Stimulated activated CD4-positive, alpha-beta T cell treated with anti-CD3 and anti-CD28 coated beads, Interleukin-15, amount 100 ng/mL, for 1 hour (primary cell): ENCODE measurements at places on chromosomes 5 and 9.

DNA sequence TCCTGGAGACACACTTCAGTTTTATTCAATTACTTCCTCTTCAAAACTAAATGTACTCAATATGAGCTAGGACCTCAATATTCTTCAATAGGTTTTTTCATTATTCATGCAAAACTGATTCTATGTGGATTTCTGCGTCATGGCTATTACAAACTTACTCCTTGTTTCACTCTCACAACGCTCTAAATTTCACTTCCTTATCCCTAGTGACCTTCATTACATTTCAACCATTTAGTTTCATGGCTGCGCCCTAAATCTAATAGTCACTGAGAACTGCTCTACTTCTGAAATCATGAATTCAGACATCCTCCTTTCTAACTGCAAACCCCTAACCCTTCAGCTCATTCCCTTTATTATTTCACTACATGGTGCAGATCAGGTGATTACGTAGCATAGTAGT, 93.9 kb downstream of the SLC25A46 start:
- no peak for DNase-seq

DNA sequence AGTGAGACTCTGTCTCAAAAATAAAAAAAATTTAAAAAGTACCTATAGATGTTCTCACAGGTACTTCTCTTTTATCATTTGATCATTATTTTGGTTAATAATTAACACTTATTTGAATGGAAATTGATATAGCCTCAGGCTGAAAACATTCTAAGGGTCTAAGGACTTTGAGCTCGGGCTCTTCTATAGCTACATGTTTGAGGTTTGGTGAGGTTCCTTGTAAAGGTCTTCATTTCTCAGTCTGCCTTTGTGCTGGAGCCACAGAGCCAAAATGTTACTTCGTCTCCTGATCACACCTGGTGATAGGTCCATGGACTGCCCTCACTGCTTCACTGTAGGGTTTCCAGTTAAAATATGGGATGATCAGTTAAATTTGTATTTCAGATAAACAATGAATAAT, 22.6 kb downstream of the ARHGEF37 start:
- DNase-seq: no peak

DNA sequence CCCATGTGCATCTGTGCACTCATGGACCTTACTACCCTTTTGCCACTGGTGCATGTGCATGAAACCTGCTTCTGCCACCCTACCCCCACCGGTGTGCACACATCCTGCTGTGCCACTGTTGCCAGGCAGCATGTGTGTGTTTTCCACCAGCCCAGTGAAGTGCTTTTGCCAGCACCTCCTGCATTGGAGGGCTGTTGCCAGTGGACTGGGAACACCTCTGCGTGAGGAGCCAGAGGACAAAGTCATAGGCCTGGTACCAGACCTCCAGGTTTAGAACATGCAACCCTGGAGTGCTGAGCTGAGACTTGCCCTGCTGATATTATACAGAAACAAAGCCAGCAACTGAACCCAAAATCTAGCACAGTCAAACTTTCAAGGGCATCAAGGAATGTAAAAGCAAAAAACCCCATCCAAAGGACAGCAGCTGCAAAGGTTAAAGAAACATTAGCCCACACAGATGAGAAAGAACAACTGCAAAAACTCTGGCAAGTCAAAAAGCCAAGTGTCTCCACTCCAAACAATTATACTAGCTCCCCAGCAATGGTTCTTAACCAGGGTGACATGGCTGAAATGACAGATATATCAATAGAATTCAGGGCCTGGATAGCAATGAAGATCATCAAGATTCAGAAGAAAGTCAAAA, 70.6 kb upstream of the PTPN3 start:
- DNase-seq: no peak

GRCh38 chr9:132001567-132001966, 78.1 kb downstream of the MED27 start:
- DNase-seq: no peak

DNA sequence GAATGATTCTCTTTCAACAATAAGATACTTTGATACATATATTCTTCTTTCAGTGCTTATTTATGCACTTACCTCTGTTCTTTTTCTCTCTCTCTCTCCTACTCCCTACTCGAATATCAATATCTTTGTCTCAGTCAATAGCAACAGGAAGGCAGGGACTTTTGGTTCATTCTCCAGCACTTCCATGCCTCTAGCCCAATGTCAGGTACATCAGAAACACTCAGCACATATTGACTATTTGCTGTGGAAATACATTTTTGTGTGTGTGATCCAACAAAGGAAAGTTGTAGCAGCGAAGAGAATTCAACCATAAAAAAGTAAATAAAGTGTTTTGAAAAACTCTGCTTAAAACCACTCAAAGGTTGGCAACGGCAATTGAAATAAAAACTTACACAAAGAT, 12.6 kb downstream of the DIRAS2 start:
- no peak for DNase-seq

DNA sequence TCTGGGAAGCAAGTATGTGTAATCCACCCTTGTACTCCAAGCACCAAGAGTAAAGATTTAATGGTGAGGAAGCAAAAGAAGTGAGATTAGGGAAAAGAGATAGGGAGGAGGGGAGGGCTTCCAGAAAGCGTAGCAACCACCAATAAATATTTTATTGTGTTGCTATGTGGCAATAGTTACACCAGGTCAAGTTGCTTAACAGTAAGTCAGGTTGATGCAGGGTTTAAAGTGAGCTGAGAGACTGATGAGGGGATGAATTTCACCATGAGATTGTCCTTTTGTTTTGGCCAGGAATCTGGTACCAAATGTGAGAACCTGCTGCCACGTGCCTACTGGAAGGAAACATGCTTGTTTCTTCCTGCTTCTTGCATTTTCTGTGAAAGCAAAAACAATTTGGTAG, 62.7 kb downstream of the PCSK5 start:
- no peak for DNase-seq

GRCh38 chr9:99335280-99335679, 113.2 kb downstream of the SEC61B start:
- DNase-seq: no peak

- no peak for DNase-seq
These were observed 189.5 kb downstream of the SLCO4C1 start for GRCh38 chr5:102106599-102106998.

- no peak for DNase-seq
These were observed 200.3 kb downstream of the C9orf152 start for GRCh38 chr9:110007477-110008270.

GRCh38 chr9:113973963-113974413, 97.9 kb downstream of the ZNF618 start:
- no peak for DNase-seq

GRCh38 chr9:111232997-111233790, 96.8 kb downstream of the OR2K2 start:
- DNase-seq: no peak

GRCh38 chr9:134360897-134361296, 34.6 kb downstream of the RXRA start:
- no peak for DNase-seq

GRCh38 chr5:143471041-143471509, 67.6 kb upstream of the NR3C1 start:
- no peak for DNase-seq

- no peak for DNase-seq
These were observed 391.4 kb downstream of the SH3GL2 start for GRCh38 chr9:17970277-17970676.

DNA sequence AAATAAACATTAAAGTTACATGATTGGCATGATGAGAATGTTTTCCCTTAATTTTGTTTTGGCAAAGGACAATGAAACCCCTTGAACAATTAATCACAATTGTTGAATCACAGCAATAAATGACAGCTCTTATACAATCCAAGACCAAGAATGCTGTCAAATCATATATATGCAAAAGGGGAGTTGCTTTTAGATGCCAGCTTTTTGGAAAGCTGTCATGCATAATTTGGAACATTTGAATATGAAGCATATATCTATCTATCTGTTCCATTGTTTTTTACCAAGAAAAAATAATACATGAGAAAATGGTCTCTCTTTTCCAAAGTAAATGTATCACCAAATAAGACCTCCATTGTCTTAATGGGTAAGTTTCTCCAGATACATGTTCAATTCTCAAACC, 44.5 kb downstream of the SPOCK1 start:
- no peak for DNase-seq

- DNase-seq: no peak
These were observed 66.4 kb upstream of the SLC44A1 start for GRCh38 chr9:105178076-105178475.

- DNase-seq: no peak
These were observed 13.9 kb downstream of the QSOX2 start for GRCh38 chr9:136231478-136232297.

GRCh38 chr5:2883771-2884170, 132.3 kb upstream of the IRX2 start:
- no peak for DNase-seq

DNA sequence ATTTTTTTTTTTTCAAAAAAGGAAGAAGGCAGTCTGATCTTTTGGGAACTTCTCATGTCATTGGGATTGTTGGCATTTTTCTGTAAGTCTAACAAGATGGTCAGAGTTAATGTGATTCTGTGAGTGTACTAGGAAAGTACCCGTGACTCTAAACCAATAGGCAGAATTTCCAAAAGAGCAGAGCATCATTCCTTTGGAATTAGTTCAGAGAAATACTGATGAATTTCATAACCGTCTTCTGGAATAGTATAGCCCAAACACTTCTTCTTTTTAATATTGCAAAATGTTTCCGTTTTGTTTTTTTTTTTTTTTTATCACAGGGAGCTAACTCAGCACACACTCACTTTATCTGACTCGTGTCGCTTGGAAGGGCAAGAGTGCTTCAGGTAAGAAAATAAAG, 407.4 kb downstream of the DTWD2 start:
- no peak for DNase-seq

DNA sequence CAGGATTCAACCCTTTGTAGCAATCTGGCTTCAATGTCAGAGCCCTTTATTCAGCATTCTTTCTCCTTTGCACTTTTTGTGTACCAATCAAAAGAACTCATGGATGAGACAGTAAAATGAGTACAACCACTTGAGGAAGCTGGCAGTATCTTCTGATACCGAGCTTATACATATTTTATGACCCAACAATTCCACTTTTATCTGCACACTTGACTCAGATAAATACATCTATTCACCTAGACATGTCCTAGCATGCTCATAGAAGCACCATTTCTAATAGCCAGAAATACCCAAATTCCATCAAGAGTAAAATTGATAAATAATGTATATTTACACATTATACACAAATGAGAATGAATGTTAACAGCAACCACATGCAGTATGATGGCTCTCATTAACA, 111.2 kb upstream of the PTGER4 start:
- no peak for DNase-seq

GRCh38 chr5:82512025-82512424, 233.9 kb upstream of the RPS23 start:
- DNase-seq: no peak

- DNase-seq: no peak
These were observed 33.6 kb upstream of the HSD17B4 start for GRCh38 chr5:119418606-119419100.

GRCh38 chr5:141489841-141490240, 960 bp downstream of the PCDHGC5 start:
- DNase-seq: no peak

- no peak for DNase-seq
These were observed 109.2 kb upstream of the SMIM23 start for GRCh38 chr5:171676286-171676944.

DNA sequence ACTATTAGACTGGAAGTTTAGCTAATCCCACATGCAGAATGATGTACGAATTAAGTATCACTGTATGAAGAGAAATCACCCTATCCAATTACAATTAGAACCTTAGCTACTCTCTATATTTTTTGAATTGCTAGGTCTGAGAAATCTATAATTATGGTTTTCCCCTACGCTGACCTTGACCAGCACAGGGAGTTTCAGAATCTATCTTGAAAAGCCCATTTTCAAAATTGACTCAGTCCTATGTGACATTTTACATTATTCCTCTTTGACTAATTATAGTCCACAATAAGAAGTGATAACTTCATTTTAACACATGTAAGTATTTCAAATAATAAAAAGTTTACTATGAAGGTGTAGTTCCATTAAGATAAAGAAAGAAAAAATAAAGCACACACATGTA, 21.5 kb downstream of the NUDT12 start:
- no peak for DNase-seq

DNA sequence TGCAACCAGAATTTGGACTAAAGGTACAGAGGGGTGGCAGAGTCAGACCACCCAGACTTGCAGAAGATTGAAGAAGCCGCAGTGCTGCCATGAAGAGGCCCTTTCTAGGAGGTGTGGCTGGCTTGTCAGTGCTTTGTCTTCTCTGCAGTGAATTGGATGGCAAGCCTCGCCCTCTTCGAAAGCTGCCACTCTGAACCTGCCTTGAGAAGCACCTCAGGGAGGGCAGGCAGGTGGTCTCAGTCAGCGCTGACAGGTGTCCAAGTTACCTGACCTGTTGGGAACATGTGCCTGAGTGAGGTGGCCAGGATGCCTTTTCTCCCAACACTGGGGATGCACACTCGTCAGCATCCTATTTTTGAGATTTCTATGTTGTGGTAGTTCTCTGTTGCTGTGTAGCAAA, 6.2 kb downstream of the TENT4A start:
- DNase-seq: no peak

DNA sequence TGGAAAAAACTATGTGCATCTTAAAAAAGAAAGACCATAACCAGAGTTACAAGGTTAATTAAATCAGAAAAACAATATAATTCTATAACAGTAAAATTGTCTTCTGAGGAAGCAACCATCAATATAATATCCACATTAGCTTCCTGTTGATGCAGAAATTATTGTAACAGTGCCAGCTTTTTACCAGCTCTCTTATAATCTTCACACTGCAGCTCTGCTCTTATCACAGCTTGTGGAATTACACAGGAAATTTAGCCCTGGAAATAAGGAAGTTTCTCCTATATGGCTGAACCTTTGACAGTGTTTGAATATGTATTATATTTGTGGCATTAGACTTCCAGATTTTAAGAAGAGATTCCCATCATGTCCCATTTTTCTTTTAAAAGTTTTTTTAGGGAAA, 49.1 kb upstream of the TEK start:
- DNase-seq: no peak

- DNase-seq: no peak
These were observed 273.1 kb upstream of the DAB2 start for GRCh38 chr5:39697881-39698280.

GRCh38 chr9:93080406-93080805, 15.6 kb upstream of the CARD19 start:
- DNase-seq: no peak

DNA sequence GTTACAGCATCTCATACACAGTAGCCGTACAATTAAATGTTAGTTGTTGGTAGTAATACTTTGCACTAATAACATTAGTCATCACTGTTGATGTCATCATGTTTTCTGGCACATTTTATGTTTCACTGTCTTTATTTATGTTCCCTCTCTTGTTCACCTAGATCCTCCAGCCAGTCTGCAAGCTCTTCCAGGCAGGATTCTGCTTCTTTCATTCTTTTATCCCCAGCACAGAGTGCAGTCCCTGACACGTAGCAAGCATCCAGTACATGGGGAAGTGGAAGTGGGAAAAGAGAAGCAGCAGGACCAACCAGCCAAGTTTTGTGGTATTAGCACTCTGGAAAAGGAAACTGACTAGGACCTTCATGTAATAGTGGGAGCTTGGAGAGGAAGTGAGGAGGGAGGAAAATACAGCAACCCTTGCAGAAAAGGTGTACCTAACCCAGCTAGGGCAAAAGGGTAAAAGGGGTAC, 89.7 kb upstream of the SLC44A1 start:
- DNase-seq: no peak
